Dorsolateral prefrontal cortex (tissue), 122 donors: ENCODE measurements at places on chromosomes 1 and 21.

GRCh38 chr1:23456226-23456625 is 27.8 kb downstream of the ASAP3 start:
- no peak for DNase-seq

DNA sequence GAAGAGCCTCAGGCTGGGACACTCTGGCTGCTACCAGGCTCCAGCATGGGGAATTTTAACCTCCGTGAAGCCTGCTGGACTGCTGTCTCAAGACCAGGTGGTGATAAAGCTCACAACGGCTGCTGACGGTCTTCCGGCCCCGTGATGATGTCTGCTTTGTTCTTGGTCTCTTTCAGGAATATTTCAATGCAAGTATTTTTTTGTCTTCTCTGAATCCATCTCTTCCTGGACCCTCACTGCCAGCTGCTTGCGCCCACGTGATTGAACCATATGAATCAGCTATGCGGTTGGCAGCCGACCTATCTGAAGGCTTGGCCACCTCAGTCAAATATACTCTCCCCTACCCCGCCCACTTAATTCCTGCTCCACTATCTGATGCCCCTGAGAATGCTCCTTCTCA is 14.6 kb upstream of the SLC6A17 start:
- no peak for DNase-seq

DNA sequence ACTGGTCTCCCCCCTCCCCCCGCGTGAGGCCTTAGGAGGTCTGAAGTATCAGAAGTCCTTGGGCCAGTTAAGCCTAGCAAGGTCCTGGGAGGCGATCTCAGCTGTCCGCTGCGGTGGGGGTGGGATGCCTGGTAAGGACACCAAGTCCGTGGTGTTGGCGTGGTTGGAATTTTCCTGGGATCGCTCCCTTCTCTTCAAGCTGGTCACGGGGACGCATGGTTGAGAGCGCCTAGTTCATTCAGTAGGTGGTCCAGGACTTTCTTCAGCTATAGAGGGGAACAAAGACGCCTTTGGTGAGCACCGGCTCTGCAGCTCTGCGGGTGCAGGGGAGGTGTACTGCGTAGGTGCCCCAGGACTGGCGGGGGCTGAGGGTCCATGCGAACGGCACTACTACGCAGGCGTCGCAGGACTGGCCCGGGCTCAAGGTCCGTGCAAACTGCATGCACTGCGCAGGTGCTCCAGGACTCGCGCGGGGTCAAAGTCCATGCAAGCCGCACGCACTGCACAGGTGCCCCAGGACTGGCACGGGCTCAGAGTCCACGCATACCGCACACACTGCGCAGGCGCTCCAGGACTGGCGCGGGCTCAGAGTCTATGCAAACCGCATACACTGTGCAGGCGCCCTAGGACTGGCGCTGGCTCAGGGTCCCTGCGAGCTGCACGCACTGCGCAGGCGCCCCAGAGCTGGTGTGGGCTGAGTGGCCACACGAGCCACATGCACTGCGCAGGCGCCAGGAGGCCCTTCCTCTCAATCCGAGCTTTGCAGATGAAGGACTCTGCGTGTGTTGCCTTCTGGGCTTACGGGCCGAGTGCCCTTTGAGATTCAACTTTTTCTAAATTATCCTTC is 36.6 kb upstream of the HMGN1 start:
- peak; percentile 85 for DNase-seq

DNA sequence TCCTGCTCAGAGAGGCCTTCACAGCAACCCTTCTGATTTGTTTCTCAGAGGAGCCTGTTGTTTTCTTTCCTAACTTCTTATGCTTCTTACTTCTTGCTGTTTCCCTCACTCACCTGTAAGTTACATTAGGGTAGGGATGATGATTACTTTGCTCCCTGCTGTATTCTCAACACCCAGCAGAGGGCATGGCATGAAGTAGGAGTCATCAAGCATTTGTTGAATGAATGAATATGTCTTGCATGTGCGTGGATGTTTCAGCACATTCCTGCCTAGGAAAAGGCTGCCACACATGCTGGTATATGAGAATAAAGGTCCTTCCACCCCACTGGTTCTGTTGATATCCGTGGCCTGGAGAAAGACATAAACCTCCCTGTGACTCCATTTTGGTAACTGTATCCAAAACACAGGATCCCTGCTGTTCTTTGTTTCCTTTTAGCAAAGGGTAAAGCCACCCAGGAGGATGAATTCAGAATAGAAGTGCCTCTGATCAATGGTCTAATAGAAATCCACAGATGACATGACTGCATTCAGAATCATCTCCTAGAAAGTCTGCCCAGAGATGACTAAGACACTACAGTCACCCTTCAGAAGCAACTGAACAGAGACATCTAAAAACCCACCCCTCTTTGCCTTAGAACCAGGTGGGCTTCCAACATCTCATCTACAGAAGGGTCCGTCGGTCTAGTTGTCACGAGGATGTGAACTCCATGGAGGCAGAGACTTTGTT is 168.8 kb downstream of the ZSCAN20 start:
- peak; percentile 21 for DNase-seq

GRCh38 chr1:116900471-116901365 is 9.0 kb upstream of the PTGFRN start:
- DNase-seq: no peak

- DNase-seq: no peak
Measured at GRCh38 chr1:6121021-6121421, 59.1 kb downstream of the CHD5 start.

DNA sequence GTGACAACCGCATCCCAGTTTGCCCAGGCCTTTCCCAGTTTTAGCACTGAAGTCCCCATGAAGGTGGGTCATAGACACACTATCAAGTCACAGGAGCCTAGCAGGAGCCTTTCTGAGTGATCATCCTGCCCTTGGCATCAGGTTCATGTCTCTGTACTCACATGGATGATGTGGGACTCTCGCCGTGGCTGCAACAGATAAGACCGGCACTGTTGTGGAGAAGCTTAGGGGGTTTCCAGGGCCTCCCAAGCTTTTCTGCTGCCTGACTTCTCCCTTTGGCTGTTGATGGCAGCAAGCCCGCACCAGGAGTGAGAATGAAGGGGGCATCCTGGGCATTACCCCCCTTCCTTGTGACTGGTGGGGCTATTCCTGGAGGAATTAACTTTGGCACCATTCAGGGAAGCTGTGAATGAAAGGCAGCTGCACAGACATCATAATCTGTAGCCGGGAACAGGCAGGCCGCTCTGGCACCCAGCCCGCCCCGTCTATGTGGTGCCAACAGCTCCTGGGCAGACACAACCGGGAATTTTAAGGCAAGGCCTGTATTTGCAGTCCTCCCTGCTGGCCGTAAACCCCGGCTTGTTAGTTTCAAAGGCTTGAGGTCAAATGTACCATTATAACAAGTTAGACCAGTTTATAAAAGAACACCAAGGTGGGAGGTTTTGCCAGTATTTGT is 148.6 kb downstream of the HUNK start:
- peak; percentile 55 for DNase-seq

- DNase-seq: peak; percentile 95
Measured at GRCh38 chr1:168178638-168179437, at the start of gene TIPRL. TSS of gene TIPRL (plus strand) at chr1:168178962. CDS start at chr1:168179078, 116 bp downstream.

- DNase-seq: no peak
Measured at GRCh38 chr1:43235451-43236121, 34.2 kb upstream of the TMEM125 start.
